Esophagus muscularis mucosa (tissue), 4 donors: ENCODE measurements at places on chromosomes 3 and 15. TPM values are rescaled to one million over a fixed set of nuclear protein-coding genes. Genes with fewer than 3 reads are reported as not detected.

The PEX5L gene
- total RNA-seq: 0.06 TPM

The CADPS gene
- 1.0 TPM for total RNA-seq

The PLSCR5 gene
- total RNA-seq: not detected

The MEGF11 gene
- total RNA-seq: not detected

DNA sequence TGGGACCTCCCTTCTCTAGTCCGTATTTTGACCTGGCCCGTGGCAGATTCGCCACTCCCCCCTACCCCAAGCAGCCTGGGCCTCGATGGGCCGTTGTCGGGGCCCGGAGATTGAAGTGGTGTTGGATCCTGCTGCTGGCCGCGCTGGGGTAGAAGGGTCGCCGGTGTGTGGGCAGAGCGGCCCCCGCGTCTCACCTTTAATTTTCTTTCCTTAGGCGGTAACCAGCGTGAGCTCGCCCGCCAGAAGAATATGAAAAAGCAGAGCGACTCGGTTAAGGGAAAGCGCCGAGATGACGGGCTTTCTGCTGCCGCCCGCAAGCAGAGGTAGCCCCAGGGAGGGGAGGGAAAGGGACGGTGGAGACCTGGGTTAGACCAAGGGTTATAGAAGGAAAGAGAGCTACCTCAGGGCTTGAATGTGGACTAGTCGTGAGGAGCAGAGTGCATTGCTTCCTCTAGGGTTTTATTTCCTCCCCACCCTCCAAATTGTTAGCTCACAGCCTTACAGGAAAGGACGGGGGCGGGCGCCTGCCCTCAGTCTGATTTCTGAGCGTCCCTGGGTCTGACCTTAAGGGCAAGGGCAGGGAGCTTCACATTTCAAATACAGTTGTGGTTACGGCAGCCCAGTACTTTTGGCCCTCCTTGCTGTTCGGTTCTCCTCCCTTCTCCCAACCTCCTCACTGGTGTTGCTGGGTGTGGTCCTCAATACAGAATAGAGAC, 799 bp downstream of the SERF2 start:
- H3K4me3 ChIP-seq: peak overlapping the region; percentile 98
- H3K36me3 ChIP-seq: peaks cover 10% of the 10 kb centered on the region
- peak overlapping the region; percentile 98 for H3K27ac ChIP-seq
- no peaks in the 10 kb centered on the region for H3K27me3 ChIP-seq

GRCh38 chr3:180457225-180457624, 144.7 kb upstream of the TTC14 start:
- H3K4me1 ChIP-seq: no peaks in the 10 kb centered on the region
- no peak overlapping the region for H3K27ac ChIP-seq
- no peak for DNase-seq
- H3K27me3 ChIP-seq: no peaks in the 10 kb centered on the region

- no peaks in the 10 kb centered on the region for H3K4me1 ChIP-seq
- no peak overlapping the region for H3K4me3 ChIP-seq
- H3K36me3 ChIP-seq: no peaks in the 10 kb centered on the region
- no peak for DNase-seq
Observed at GRCh38 chr3:30042916-30043555, 563.4 kb upstream of the TGFBR2 start.

- H3K4me3 ChIP-seq: peak overlapping the region; percentile 66
- no peak for DNase-seq
- H3K27me3 ChIP-seq: peaks cover 66% of the 10 kb centered on the region
- H3K4me1 ChIP-seq: peaks cover 34% of the 10 kb centered on the region
Observed at GRCh38 chr15:68578175-68578979, 416 bp upstream of the CORO2B start.

- DNase-seq: no peak
- no peaks in the 10 kb centered on the region for H3K36me3 ChIP-seq
- no peak overlapping the region for H3K4me3 ChIP-seq
- no peaks in the 10 kb centered on the region for H3K4me1 ChIP-seq
- no peak overlapping the region for H3K27ac ChIP-seq
Observed at GRCh38 chr3:167602041-167602440, 51.7 kb downstream of the WDR49 start.

GRCh38 chr3:123920383-123920782, 36.3 kb upstream of the MYLK start:
- H3K4me1 ChIP-seq: no peaks in the 10 kb centered on the region
- no peak overlapping the region for H3K4me3 ChIP-seq
- no peaks in the 10 kb centered on the region for H3K36me3 ChIP-seq
- no peak overlapping the region for H3K27ac ChIP-seq
- H3K27me3 ChIP-seq: no peaks in the 10 kb centered on the region

GRCh38 chr3:31412832-31413231, 119.9 kb upstream of the STT3B start:
- no peaks in the 10 kb centered on the region for H3K36me3 ChIP-seq
- no peaks in the 10 kb centered on the region for H3K4me1 ChIP-seq
- H3K4me3 ChIP-seq: no peak overlapping the region

DNA sequence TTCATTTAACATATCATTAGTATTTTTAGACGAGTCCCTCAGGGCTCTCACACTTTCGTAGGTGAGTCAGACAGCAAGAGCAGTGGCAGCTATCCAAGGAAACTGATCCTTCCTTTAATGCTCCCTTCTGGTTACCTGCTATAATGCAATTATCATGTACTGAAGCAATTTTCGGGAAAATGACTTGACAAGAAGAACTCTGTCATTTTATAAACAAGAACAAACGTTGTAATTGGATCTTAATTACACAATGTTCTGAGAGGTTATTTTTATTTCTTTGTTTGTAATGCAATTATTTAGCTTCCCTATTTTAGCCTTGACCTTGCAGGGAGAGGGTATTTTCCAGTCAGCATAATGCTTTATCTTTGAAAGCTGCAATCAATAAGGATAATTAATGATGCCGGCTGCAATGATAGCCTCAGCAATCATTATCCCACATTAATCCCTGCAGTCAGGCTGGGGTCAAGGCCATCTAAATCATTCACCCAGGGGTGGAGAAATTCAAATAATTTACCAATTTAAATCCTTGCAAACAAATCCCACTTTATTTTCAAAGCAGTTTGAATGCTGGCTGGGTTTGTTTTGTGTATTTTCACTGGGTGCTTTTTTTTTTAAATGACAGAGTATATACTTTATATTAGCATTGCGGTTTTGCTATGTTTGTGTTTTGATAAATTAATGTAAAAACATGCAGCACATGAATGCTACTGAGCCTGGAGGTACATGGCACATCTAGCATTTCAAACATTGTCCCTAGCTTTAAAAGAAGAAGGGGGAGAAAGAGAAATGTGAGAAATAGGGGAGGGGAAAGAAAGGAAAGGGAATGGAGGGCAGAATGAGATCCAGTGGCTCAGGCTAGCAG, 249.9 kb downstream of the SHOX2 start:
- H3K4me3 ChIP-seq: no peak overlapping the region
- H3K27me3 ChIP-seq: no peaks in the 10 kb centered on the region
- H3K4me1 ChIP-seq: no peaks in the 10 kb centered on the region
- no peaks in the 10 kb centered on the region for H3K36me3 ChIP-seq
- DNase-seq: no peak
